ENCODE measurements at places on chromosomes 11 and 22. TPM values are rescaled to one million over a fixed set of nuclear protein-coding genes. Genes with fewer than 3 reads are reported as not detected.

DNA sequence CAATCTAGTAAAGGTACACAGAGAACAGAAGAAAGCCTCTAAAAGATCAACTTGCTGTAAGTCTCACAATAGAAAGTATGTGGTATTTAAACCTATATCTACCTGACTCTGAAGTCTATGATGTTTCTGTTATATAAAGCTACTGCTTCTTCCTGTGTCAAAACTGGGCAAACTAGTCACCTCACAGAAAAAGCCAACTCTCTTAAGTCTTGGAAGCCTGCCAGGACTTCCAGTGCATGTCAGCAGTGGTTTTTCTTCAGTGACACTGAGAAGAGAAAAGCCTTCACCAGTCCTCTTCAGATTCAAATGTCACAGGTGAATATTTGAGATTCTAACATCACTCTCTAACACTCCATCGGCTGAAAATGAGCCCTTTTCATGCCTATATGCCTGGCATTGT lies 808.0 kb downstream of the DLG2 start:
- H3K27ac ChIP-seq = no peak overlapping the region
- no peak overlapping the region for H3K4me3 ChIP-seq
- no peak for DNase-seq
- H3K36me3 ChIP-seq = no peaks in the 10 kb centered on the region
- H3K27me3 ChIP-seq = no peaks in the 10 kb centered on the region
- no peaks in the 10 kb centered on the region for H3K4me1 ChIP-seq

ENTHD1 gene
- not detected for total RNA-seq

CCDC116 gene
- total RNA-seq = 0.16 TPM

DNA sequence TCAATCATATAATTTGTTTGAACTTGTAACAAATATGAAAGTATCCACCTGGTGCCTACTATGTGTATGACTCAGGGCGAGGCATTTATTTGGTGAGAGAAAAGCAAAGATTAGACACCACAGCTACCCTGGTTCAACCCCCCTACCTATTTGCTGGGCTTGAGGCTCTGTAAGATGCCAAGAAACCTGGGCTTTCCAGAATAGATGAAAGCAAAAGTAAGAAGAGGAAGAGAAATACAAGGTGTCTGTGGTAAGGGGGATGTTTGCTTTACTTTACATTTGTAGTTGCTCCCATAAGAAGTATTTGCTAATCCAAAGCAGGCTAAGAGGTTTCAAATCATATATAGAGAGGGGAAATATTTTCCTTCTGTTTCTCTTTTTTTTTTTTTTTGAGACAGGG lies 61.7 kb downstream of the DDI1 start:
- DNase-seq = no peak
- no peaks in the 10 kb centered on the region for H3K27me3 ChIP-seq
- H3K36me3 ChIP-seq = no peaks in the 10 kb centered on the region
- no peaks in the 10 kb centered on the region for H3K4me1 ChIP-seq
- no peak overlapping the region for H3K4me3 ChIP-seq
- no peak overlapping the region for H3K27ac ChIP-seq

DNA sequence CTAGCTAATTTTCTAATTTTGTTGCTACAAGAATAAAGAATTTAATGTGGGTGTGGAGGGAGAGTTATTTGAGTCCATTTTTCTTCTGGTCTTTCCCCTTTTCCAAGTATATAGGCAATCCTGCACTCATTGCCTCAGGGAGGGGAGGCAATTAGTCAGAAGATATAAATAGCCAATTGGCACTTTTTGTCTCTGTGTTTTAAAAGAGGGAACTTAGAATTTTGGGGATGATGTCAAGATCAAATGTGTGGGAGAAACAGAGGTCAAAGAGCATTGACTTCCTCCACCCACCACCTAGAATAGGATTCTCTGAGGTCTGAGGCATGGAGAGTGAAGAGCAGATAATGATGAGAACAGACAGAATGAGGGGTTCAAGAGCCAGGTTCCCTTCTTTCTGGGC lies 120.3 kb upstream of the ZC3H12C start:
- no peak for DNase-seq
- no peaks in the 10 kb centered on the region for H3K36me3 ChIP-seq
- H3K27me3 ChIP-seq = no peaks in the 10 kb centered on the region
- no peak overlapping the region for H3K27ac ChIP-seq
- no peak overlapping the region for H3K4me3 ChIP-seq

HEPN1 gene
- total RNA-seq = not detected

- H3K4me3 ChIP-seq = no peak overlapping the region
- H3K4me1 ChIP-seq = no peaks in the 10 kb centered on the region
- H3K36me3 ChIP-seq = no peaks in the 10 kb centered on the region
- H3K27me3 ChIP-seq = no peaks in the 10 kb centered on the region
Observed at GRCh38 chr22:49462795-49463194, 364.9 kb downstream of the BRD1 start.

CFAP68 gene
- 24.9 TPM for total RNA-seq

KCNJ5 gene
- total RNA-seq = 14.9 TPM

DNA sequence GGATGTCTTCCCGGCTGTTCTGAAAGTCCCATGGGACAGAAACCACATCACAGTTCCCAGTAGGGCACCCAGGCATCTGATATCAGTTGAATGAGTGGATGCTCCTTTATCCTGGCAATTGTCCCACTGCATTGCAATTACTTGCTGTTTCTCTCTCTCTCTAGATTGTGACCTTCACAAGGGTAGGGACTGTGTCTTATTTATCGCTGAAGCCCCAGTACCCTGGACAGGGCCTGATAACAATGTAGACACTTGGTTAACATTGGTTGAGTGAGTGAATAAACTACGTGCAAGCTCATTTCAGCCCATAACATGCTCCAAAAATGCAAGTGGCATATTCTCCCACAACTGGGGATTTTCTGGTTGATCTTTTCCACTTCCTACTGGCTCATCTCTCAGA lies 193.7 kb upstream of the NARS2 start:
- H3K4me1 ChIP-seq = no peaks in the 10 kb centered on the region
- DNase-seq = no peak
- no peaks in the 10 kb centered on the region for H3K36me3 ChIP-seq
- H3K4me3 ChIP-seq = no peak overlapping the region

- no peak overlapping the region for H3K4me3 ChIP-seq
- H3K4me1 ChIP-seq = no peaks in the 10 kb centered on the region
- H3K36me3 ChIP-seq = no peaks in the 10 kb centered on the region
- peaks cover 20% of the 10 kb centered on the region for H3K27me3 ChIP-seq
- H3K27ac ChIP-seq = no peak overlapping the region
Observed at GRCh38 chr11:134468796-134469195, 56.8 kb upstream of the B3GAT1 start.

DNA sequence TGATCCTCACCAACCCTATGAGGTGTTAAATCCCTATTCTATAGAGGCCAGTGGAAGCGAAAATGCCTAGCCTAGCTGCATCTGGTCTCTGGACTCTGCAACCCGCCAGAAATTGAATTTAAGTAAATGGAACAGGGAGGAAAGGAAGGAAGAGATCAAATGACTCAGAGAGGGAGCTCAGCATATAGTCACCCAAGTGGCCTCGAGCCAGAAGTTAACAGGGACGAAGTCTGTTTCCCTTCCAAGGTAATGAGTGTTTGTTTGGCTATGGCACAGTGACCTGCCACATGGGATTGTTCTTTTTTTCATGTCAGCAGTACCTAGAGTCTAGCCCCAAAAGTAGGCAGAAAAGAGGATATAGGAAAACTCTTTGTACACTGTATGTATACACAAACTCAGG lies 66.3 kb downstream of the PAK1 start:
- H3K4me1 ChIP-seq = peaks cover 9% of the 10 kb centered on the region
- H3K27ac ChIP-seq = no peak overlapping the region
- peak; percentile 72 for DNase-seq
- no peaks in the 10 kb centered on the region for H3K36me3 ChIP-seq
- H3K27me3 ChIP-seq = no peaks in the 10 kb centered on the region

All from pancreas (tissue), 10 donors.